ENCODE measurements at places on chromosomes 6 and 20.

DNA sequence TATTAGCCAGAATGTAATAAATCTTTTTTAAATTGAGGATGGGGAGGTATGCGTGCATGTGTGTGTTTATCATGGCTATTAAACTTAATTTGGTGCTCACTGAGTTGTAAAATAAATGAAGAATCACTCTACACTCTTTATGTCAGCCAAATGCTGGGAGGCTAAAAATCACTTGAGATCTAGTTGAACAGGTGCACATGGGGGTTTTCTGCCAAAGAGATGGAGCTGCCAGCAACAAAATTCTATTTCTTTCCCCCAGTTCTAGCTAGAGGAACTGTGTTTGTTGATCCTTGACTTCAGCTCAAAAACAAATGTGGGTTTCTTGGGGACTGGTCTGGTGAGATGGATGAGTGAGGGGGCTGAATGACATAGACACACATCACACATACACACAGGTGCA, 183.3 kb upstream of the BTBD3 start:
- peak; percentile 9 for DNase-seq

GRCh38 chr20:20955892-20956291, 150.3 kb downstream of the LINC00237 start:
- DNase-seq, result no peak

- no peak for DNase-seq
These were observed 53.1 kb upstream of the FAM83D start for GRCh38 chr20:38873050-38873581.

- DNase-seq, result no peak
These were observed 130.8 kb downstream of the BTBD9 start for GRCh38 chr6:38508894-38509293.

DNA sequence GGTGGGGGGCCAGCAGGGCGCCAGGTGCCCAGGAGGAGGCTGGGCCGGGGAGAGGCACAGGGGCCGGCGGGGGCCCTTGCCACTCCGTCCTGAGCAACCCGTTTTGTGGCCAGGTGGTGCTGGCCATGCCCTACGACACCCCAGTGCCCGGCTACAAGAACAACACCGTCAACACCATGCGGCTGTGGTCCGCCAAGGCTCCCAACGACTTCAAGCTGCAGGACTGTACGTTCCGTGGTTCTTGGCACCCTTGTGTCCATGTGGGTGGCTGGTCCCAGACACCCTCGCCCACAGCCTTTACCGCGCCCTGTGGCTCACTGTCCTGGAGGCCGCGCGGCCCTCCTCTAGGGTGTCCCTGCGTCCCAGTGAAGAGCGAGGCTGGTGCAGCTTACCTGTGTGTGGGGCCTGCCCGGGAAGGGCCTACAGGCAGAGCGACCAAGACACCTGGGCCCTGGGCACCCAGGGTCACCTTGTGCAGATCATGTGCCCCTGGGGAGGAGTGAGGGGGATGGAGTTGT, 28.7 kb downstream of the PYGB start:
- DNase-seq, result no peak

Measured in NCI-H1930 (cell line).